Kidney capillary endothelial cell (primary cell): ENCODE measurements at places on chromosomes 6 and 20.

GRCh38 chr20:25478889-25479568 is 71.6 kb downstream of the GINS1 start:
- no peak for DNase-seq

DNA sequence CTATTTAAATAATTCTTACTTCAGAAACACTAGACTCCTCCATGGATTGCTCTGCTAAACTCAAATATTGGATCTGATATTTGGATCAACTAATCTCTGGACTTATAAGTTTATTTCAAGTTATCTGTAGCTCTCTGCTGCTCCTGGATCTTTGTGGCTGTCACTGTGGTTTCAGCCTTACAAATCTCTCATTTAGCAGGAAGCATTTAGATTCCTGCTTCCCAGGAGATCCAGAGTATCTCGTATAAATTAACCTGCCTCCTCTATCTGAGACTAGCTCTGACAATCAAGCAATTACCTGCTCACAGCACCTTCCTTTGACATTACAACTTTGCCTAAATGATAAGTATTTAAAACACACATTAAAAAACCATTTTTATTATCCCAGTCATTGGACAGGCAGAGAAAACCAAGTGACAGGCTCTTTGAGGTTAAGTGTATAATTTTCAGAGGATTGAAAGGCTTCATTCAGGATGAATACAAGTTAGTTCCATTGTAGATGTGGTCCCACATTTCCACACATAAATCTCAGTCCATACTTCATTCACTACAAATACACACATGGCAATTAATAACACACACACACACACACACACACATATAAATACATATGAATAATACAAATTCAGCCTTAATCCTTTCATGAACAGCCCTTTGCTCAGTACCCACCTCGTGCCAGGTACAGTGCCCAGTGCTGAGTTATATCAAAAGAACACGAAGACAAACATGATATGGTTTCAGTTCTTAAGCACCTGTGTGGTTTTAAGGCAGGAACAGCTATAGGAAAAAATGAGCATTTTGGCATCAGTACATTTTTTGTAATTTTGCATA is 55.5 kb upstream of the PLCB1 start:
- DNase-seq, result no peak

DNA sequence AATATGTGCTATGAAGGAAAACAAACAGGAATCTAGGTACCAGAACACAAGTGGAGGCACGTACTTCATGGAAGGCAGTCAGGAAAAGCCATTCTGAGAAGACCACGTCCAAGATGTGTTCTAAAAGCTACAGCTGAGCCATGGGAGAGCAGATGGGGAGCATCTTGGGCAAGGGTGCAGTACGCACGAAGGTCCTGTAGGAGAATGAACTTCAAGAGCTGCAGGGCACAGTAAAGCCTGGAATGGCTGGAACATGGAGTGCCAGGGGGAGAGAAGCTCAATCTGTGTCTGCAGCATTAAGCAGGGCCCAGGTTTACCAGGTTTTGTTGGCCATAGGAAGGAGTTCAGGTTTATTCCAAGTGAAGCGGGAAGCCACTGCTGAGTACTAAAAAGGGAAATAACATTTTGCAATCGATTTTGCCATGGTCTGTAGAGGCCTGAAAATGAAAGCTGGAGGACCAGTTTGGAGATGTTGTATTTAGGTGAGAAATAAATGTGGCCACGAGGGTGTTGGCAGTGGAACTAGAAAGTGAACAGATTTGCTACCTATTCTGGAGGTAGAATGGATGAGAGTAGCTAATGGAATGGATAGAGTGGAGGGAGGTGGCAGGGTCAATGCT is 29.9 kb downstream of the ADTRP start:
- no peak for DNase-seq

DNA sequence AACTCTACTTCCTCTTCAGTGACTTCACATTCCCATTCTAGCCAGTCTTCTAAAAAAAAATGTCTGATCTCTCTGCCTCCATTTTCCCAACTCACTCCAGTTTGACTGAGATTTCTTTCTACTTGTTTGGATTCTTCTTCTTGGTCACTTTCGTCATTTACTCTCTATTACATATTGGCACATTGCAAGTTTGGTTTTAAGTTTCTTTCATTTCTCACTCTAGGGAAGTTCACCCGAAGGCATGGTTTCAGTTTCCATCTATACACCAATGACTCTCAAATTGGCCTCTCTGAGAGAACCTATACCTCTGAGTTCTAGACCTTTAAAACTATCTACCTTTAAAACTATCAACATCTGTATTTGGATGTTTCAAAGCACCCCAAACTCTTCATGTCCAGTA is 51.3 kb downstream of the CD109 start:
- DNase-seq, result no peak

GRCh38 chr6:169904051-169904922 is 152.9 kb downstream of the ERMARD start:
- no peak for DNase-seq

DNA sequence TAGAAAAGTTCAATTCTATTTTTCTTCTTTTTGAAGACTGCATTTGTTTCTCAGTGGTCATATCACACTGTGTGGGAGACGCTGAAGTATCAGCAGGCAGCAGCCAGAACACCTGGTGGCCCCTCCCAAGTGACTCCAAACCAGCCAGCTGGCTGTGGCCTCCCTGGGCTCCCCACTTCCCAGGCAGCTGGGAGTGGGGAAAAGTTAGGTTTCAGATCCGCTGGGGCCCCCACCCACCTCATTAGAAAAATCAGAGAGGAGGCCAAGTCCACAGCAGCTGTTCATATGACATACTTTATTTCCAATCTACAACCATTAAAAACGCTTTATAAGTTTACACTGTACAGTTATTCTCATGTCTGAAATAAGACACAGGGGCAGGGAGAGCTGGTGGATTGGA is 3.6 kb upstream of the DSN1 start:
- DNase-seq, result no peak

DNA sequence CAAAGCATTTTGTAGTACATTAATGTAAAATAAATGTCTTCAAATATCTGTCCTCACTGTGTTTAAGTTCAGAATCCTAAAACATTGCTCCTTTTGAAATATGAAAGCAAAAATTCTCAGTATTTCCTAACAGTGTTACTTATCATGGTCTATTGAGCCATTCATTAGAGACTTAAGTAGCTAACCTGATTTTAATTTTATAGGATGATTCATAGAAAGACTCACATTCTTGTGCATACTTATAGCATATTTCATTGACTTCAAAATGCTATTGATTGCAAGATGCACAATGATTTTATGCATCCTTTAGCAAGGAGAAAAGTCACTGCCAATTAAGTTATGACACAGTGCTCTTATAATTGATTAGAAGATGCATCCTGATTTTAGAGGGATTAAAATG is 85.7 kb downstream of the HIVEP1 start:
- DNase-seq, result no peak

GRCh38 chr6:29552512-29553051 is 7.0 kb downstream of the UBD start:
- no peak for DNase-seq

GRCh38 chr6:96675597-96675996 is 112.7 kb downstream of the FHL5 start:
- no peak for DNase-seq

GRCh38 chr6:123022975-123023374 is 26.9 kb downstream of the CLVS2 start:
- DNase-seq, result no peak

DNA sequence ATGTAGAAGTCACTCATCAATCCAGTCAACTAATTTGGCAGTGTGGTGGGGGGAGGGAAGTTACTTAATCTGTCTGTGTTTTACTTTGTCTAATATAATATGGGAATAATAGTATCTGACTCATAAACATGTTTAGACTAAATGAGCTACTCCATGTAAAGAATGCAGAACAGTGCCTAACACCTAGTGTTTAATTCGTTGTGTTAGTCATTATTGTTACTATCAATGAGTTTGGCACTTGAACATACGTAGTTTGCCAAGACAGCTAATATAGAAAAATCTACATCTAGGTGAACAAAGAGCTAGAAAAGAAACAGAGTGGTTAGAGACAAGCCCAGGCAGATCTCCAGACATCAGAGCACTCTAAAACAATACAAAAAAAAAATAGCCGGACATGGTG is 49.1 kb downstream of the IRAK1BP1 start:
- no peak for DNase-seq

DNA sequence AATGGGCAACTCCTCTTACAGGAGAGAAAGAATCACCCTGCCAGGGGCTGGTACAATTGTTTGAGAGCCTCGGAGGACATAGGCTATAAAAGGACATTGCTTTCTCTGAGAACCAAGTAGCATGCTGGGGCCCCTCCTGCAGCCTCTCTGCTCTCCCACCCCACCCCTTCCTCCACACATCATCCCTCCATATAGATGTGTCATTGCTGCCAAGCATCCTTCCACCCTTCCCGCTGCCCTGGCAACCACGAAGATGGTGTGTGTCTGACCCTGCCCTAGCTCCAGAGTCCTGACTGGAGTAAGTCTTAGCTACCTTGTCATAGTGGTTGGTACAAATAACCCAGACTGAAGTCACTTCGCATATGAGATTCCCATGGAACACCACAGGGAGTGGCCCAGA is 129.7 kb downstream of the SNX5 start:
- DNase-seq, result no peak

- peak; percentile 96 for DNase-seq
Observed at GRCh38 chr20:22795871-22796270, 211.5 kb upstream of the FOXA2 start.

- no peak for DNase-seq
Observed at GRCh38 chr6:110828396-110828795, 13.1 kb upstream of the CDK19 start.

DNA sequence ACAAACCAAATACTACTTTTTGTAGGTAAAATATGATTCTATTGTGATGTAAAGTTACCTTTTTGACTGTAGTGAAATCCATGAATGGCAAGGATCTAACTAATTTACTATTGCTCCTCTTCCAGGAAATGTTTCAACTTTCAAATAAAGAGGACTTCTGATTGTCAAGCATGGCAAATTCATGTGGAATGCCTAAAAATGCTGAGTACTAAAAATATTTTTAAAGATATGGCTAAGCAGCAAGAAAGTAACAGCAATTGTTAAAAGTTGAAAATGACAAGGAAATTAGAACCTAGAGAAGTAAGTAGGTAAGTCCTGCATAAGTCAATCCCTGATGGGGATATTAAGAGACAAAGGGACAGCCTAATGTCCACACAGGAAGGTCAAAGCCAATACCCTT is 126.0 kb downstream of the BACH2 start:
- no peak for DNase-seq

- no peak for DNase-seq
Observed at GRCh38 chr6:69704916-69705315, 91.9 kb downstream of the LMBRD1 start.

DNA sequence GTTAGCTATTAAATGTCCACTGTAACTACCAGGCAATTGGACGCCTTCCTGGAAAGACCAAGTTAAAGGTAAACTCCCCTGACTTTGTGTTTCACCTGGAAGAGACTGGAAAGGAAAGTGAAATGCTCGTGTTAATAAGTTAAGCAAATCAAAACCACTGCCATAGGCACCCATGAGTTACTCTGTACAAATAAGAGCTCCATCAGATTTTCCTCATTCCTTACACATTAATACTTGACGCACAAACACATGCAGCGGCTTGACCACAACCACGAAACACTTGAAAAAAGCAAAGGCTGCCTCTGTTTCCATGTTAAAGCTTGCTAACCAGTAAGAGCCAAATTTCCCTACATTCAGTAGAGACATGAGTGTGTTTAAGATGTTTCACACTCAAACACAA is 19.8 kb downstream of the GCM1 start:
- no peak for DNase-seq

DNA sequence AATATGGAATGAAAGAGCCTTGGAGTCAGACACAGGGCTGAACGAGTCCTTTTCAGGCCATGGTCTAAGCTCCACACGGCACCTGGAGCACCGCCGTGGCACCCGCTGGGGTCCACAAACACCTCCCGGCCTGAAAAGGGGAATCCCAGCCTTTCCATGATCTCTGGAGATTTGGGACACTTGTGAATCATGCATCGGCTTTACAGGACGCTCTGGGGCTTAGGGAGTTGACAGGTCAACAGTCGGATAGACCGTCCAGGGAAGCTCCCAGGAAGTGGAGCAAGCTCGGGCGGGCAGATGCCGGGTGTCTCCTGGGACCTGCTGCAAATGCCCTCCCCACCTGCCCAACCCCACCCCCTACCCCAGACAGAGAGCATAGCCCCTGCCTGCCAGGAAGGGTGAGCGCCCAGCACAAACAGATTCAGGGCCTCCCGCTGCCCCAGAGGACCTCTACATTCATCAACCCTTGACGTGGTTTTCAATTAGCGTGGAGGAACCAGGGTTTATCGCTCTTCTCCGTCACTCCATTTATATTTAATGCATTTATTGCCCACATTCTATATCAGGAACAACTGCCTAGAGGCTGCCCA is 53.6 kb downstream of the YTHDF1 start:
- DNase-seq, result no peak

DNA sequence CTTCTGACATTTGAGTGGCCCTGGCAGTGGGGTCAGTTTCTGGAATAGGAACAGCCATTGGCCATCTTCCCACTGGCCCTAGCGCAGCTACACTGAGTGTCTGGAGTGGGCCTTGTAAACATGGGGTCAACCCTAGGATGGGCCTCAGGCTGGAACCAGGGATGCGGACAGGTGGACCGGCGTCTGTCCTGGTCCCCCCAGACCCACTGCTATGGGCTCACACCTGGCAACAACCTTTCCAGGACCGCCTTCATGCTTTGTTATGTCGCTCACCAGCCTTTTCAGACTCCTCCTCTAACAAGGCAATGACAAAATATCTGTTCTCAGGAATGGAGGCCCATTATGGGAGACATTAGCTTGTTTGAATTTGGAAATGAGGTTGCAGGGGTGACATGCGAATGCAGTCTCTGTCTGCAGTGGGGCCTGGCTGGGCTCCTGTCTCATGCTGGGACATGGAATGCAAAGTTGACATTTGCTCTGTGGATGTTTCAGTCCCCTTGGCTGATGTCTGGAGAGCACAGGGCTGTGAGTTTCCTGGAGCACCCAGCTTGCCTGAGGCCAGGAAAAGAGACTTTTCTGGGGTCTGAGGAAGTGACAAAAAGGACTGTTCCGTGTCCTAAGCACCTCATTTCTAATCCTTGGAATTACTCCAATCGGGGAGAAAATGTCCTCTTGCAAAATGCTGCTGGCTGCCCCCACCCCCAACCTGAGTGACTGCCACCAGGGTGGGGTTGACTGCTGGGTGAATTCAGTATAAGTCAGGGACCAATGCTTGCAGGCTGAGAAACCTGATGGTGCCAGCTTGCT is 98.7 kb upstream of the PMEPA1 start:
- DNase-seq, result no peak

DNA sequence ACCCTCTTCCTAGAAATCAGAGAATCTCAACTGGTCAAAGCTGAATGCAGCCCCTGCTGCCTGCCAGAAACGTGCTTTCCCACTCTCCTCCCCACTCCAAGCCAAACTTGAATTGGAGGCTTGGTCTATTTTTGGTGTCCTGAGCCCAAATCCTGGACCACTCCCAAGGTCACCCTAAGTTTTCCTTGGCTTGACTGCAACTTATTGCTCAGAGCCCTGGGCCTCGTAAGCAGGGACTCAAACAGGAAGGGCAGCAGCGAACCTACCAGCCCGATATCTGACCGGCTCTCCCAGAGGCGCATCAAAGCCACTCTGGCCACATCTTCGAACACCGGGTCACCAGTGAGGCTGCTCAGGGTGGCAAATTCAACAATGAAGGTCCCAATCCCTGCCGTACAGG is 12.7 kb downstream of the EDEM2 start:
- DNase-seq, result no peak
